ENCODE measurements at places on chromosomes 13 and 19.

DNA sequence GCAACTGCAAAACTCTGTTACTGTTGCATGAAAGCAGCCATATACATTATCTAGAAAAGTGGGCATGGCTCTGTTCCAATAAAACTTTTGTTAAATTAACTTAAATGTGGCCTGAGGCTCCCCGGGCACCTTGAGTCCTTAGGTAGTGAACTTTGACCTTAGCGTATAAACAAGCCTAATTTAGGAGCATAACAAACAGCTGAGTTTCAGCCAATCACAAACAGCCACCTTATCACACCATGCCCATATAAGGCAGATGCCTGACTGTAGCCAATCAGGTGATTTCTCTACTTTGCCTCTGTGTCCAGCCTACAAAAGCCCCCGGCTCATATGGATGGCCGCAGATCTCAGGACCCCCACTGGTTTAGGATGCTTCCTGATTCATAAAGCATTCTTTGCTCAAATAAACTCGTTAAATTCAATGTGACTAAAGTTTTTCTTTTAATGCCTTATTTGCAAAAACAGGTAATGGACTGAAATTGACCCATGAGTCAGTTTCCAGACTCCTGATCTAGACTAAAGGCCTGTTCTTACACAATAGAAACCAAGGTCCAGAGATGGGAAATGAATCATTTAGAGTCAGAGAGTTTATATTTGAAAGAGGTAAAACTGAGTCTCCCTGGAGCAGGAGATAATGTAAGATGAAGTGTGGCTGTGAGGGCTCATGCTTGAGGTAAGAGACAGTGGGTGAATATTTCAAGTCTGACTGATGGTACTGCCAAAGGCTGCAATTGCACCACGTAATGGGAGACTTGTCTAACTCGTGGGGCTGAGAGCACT is 130.2 kb downstream of the FGF9 start:
- DNase-seq: peak; percentile 1

- DNase-seq: no peak
These were observed 12.2 kb upstream of the SLC7A9 start for GRCh38 chr19:32881766-32882165.

DNA sequence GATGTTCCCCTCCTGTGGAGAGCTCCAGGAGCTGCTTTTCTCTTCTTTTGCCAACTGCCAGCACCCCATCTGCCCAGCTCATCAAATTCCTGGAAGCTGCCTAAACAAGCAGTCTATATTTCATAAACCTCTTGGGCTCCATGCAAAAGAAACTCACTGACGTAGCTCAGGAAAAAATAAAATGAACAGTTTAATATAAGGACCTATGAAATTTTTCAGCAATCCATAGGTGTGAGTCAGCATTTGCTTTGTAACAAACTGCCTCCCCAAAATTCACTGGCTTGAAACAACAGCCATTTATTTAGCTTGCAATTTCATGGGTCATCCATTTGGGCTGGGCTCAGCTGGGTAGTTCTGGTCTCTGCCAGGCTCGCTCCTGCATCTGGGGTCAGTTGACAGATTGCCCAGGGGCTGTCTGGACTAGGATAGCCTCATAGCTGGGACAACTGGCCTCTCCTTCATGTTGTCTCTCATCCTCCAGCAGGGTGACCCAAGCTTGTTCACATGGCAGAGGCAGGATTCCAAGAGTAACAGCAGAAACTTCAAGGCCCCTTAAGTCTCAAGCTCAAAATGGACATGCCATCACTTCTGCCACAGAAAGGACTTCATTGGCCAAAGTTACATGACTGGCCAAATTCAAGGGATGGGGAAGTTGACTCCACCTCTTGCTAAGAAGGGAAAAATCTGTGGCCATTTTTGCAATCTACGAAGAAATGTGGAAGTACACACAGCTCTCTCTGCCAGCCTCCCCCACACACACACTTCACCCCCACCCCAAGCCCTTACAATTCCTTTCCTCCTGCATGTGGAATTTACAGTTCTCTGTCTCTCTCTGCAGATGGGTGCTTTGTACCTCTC is 7.9 kb upstream of the PVR start:
- peak; percentile 64 for DNase-seq

- no peak for DNase-seq
These were observed 42.6 kb downstream of the EFNB2 start for GRCh38 chr13:106492588-106493475.

GRCh38 chr13:95284436-95284835 is 16.8 kb downstream of the ABCC4 start:
- DNase-seq: no peak

DNA sequence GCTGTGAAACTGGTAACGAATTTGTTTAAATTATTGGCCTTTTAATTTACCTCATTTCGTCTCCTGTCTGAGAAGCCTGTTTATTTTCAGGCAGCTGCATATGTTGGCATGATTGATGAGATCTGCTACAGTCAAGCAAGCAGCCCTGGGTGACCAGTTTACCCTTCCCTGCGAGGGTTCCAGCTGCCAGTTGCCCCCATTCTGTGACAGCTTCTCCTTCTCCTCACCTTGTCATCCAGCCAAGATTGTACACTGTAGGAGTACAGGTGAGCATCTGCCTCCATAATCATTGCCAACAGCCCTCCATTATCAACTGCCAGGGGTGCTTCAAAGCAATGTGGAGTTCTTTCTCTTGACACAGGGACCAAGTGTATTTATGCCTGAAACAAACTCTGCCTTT is 1979.9 kb upstream of the PRR20A start:
- DNase-seq: no peak

DNA sequence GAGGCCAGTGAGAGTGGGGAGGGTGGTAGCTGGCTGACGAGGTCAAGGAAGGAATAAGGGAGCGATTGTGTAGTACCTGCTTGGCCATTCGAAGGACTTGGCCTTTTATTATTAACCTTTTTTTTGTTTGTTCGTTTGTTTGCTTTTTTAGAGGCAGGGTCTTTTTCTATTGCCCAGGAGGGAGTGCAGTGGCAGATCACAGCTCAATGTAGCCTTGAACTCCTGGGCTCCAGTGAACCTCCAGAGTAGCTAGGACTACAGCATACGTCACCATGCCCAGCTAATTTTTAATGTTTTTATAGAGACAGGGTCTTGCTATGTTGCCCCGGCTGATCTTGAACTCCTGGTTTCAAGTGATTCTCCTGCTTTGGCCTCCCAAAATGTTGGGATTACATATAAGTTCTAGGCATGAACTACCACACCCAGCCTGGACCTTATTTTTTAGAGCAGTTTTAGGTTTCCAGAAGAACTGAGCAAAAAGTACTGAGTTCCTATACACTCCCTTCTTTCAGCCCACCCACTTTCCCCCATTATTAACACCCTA is 25.5 kb downstream of the ARHGEF7 start:
- no peak for DNase-seq

- DNase-seq: no peak
These were observed 41.4 kb upstream of the IGSF23 start for GRCh38 chr19:44571830-44572580.

DNA sequence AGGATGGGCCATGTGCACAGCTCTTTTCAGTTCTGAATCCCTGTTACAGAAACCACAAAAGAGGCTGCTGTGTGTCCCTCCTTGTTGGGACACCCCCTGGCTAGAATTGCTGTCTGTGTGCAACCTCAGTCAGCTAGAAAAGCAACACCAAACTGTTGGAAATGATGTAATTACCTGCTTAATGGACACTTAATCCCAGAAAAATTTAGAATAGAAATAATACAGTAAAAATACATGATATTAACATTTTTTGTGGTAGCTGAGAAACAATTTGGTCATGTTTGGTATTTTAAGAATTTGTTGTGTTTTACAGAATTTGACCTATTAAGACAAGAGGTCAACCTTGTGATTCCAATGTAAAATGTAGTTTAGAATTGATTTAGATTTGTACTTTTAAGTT is 46.8 kb downstream of the FAM124A start:
- DNase-seq: no peak

Measured in PC-3 (cell line).